GM23248 (cell line): ENCODE measurements at places on chromosomes 2 and 18.
A peak's percentile ranks its signal among the peaks of the same experiment; 100 is the strongest.

GRCh38 chr2:39937621-39938020, 158.6 kb upstream of the THUMPD2 start:
- peak overlapping the region; percentile 58 for H3K27ac ChIP-seq
- H3K27me3 ChIP-seq, result no peaks in the 10 kb centered on the region
- H3K36me3 ChIP-seq, result no peaks in the 10 kb centered on the region

GRCh38 chr2:138956116-138956515, 175.9 kb upstream of the NXPH2 start:
- no peak overlapping the region for H3K27ac ChIP-seq
- H3K4me3 ChIP-seq, result no peak overlapping the region
- no peaks in the 10 kb centered on the region for H3K4me1 ChIP-seq
- peaks cover 78% of the 10 kb centered on the region for H3K27me3 ChIP-seq
- no peaks in the 10 kb centered on the region for H3K36me3 ChIP-seq
- no peak for DNase-seq

- H3K27ac ChIP-seq, result no peak overlapping the region
- H3K36me3 ChIP-seq, result no peaks in the 10 kb centered on the region
- DNase-seq, result peak; percentile 38
- H3K27me3 ChIP-seq, result no peaks in the 10 kb centered on the region
- H3K4me1 ChIP-seq, result peaks cover 3% of the 10 kb centered on the region; the same call in 1 of the 2 replicates
Observed at GRCh38 chr2:186887107-186888090, 38.4 kb upstream of the ZSWIM2 start.

- H3K27me3 ChIP-seq, result no peaks in the 10 kb centered on the region
- H3K4me1 ChIP-seq, result no peaks in the 10 kb centered on the region
- no peak overlapping the region for H3K27ac ChIP-seq
- no peaks in the 10 kb centered on the region for H3K36me3 ChIP-seq
- H3K4me3 ChIP-seq, result no peak overlapping the region
- DNase-seq, result no peak
Observed at GRCh38 chr18:54813977-54814565, 14.2 kb upstream of the RAB27B start.

DNA sequence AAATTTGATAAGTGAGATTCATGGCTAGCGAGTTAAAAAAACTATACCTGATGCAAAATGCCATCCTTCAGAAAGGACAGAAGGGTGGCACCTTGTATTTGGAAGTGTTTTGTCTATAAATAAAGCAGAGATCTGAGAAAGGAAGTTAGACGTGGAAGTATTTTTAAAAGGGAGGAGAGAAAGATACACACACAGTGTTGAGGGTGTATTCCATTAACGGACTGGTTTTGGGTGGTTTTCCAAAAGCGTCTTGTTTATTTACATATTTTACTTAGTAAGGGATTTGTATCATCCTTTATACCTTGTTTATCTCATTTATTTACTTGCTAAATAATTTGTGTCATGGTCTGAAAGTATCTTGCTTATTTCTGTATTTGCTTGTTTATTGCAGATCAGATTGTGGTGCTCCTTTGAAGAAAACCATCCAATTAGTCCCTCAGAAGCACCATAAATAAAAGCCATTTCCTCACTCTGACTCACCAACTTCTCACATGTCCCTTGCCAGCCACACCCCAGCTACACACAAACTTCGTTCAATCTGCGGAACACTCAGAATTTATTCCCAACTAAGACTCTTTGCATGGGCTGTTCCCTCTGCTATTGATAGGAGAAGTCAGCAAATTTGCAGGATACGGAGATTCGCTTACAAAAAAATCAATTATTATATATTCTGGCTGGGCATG, 90.8 kb downstream of the FAM124B start:
- H3K4me1 ChIP-seq, result peaks cover 7% of the 10 kb centered on the region; the same call in 1 of the 2 replicates
- H3K4me3 ChIP-seq, result no peak overlapping the region
- peaks cover 9% of the 10 kb centered on the region; the same call in 1 of the 2 replicates for H3K27me3 ChIP-seq
- DNase-seq, result peak; percentile 84
- no peaks in the 10 kb centered on the region for H3K36me3 ChIP-seq
- no peak overlapping the region for H3K27ac ChIP-seq

DNA sequence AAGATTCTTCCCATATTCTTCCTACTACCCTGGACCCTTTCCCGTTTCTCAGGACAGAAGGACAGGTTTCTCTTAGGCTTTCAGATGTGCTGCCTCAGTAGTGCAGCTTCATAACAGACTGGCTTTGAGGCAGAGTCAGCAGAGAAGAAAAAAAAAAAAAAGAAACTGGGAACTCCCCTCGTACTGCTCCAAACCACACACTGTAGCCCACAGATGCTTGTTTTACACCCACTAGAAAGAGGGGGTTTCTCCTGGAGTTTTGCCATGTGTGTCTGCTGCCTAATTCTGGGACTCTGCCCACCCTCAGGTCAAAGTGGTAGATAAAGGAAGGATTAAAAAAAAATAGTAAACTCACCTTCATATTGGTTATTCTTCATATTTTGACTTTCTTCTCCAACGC, 95.9 kb downstream of the NCOA1 start:
- H3K36me3 ChIP-seq, result no peaks in the 10 kb centered on the region
- no peaks in the 10 kb centered on the region for H3K4me1 ChIP-seq
- H3K27me3 ChIP-seq, result no peaks in the 10 kb centered on the region
- no peak overlapping the region for H3K4me3 ChIP-seq
